ENCODE measurements at places on chromosomes 12 and 14. TPM values are rescaled to one million over a fixed set of nuclear protein-coding genes. Genes with fewer than 3 reads are reported as not detected.

DNA sequence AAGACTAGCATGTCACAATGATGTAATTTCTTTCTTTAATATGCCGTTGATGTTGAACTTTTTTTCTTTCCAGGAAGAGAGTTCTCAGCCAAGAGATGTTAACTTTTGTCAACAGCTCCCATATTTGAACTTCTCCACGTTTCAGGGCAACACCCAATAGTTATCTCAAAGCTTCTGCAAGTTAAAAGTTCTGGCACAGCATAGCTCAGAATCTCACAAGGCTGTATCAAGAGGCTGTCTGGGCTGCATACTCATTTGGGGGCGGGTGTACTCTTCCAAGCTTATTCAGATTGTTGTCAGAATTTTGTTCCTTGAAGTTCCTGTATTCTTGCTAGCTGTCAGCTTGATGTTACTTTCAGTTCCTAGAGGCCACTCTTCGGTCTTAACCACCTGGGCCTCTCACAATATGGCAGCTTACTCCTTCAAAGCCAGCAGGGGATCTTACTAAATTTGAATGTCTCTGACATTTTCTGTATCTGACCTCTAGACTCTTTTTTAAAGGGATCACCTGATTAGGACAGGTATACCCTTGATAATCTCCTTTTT, 38.9 kb downstream of the KCNC2 start:
- no peak for DNase-seq

NKX2-1 gene
- 116 TPM for polyA plus RNA-seq

- peak; percentile 35 for DNase-seq
Measured at GRCh38 chr14:90301668-90302090, 30.1 kb downstream of the NRDE2 start.

SETD3 gene
- polyA plus RNA-seq, result 41.3 TPM

TAS2R8 gene
- not detected for polyA plus RNA-seq

GRCh38 chr12:46468160-46468559, 95.6 kb upstream of the SLC38A2 start:
- DNase-seq, result no peak

MDM2 gene
- 80.8 TPM for polyA plus RNA-seq

GRCh38 chr12:115583591-115583990, 693.9 kb downstream of the MED13L start:
- DNase-seq, result peak; percentile 25

RFLNA gene
- 4.5 TPM for polyA plus RNA-seq

GRCh38 chr14:60636879-60637478, 12.3 kb downstream of the SIX1 start:
- no peak for DNase-seq

PGF gene
- 24.5 TPM for polyA plus RNA-seq
